Effector memory CD8-positive, alpha-beta T cell (primary cell): ENCODE measurements at places on chromosomes 6 and 20.

- no peak for DNase-seq
Measured at GRCh38 chr20:13325033-13325432, 104.0 kb downstream of the ISM1 start.

GRCh38 chr20:60535211-60535610, 577.0 kb downstream of the CDH26 start:
- no peak for DNase-seq

DNA sequence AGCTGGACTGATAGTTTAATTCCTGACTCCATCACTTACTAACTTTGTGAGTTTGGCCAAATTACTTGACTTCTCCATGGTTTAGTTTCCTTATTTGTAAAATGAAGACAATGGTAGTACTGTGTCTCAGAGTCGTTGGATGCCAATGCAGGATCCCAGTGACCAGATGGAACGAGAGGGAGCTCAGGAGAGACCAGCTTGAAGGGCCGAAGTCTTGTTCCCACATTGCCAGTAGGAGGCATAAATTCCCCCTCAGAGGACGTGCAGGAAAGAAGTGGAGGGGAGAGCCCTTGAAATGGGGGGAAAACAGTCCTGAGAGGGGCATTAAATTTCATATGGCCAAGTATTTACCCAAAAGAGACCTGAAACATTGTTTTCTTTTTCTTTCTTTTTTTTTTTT, 2.1 kb upstream of the MUC22 start:
- DNase-seq = no peak

DNA sequence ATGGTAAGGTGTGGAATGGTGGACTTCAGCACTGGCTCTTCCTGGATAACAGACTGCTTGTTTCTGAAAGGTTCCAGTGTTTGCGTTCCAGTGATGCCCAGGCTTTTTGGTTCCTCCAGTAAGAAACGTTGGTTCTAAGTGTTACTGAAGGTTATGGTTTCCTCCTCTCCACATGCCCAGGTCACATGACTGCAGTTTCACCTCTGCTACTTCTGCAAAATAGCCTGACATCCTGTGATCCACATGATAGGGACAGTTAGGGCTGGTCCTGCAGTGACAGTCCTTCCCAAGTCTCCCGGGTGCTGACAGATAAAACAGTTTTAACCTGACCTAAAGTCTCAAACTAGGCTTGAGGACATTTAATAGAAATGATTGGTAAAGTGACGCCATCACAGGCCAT, 132.2 kb upstream of the CST7 start:
- no peak for DNase-seq
